NCI-H748 treated with DMSO at 0.1 percent for 48 hours (cell line): ENCODE measurements at places on chromosomes 6 and 20.

- DNase-seq, result peak; percentile 76
Observed at GRCh38 chr6:158213925-158214674, 46.0 kb downstream of the GTF2H5 start.

- no peak for DNase-seq
Observed at GRCh38 chr6:154606457-154606856, 96.0 kb upstream of the CNKSR3 start.

- no peak for DNase-seq
Observed at GRCh38 chr6:1940381-1940780, 305.0 kb downstream of the GMDS start.

DNA sequence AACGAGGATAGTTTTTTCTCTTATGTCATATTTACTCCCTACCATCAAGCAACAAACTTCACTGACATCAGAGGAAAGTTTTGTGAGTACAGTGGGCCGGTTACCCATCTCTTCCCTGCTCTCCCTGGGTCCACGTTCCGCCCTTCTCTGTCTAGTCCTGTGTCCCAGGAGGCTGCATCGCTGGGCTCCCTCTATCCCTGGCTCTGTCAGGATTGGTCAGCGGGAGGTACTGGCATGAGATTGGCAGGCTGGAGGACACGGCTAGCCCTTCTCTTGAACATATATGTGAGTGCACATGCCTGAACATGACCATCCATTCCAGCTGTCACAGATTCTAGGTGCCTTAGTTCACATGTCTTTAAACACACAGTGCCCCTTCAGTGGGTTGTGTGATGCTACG lies 30.3 kb upstream of the TMEM181 start:
- no peak for DNase-seq

DNA sequence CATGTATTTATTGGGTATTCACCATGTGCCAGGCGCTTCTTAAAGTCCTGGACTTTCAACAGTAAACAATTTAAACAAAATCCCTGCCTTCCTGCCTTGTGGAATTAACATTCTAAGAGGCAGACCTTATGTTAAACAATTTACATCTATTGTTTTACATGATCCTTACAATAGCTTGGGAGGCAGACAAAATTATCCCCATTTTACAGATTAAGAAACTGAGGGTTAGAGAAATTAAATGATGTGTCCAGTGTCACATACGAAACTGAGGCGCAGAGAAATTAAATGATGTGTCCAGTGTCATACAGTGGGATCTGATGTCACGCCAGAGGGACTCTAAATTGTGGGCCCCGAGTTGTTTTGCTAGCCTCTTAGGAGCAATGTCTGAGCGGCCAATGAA lies 105.5 kb downstream of the TIAM2 start:
- DNase-seq, result no peak

- no peak for DNase-seq
Observed at GRCh38 chr6:138382498-138383265, 5.0 kb downstream of the SMIM28 start.

GRCh38 chr6:50979171-50979525 lies 160.5 kb downstream of the TFAP2B start:
- peak; percentile 30 for DNase-seq

DNA sequence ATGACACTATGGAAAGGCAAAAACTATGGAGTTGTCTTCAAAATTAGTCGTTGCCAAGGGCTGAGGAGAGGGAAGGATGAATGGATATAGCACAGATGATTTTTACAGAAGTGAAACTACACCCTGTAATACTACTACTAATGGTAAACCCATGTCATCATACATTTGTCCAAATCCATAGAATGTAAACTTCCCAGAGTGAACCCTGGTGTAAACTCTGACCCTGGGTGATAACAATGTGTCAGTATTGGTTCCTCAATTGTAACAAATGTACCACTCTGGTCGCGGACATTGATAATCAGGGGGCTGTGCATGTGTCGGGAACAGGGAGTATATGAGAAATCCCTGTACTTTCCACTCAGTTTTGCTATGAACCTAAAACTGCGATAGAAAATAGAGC lies 72.2 kb downstream of the CNBD2 start:
- no peak for DNase-seq

- no peak for DNase-seq
Observed at GRCh38 chr6:4908062-4908461, 95.8 kb downstream of the RPP40 start.

GRCh38 chr20:1177680-1178079 lies 7.1 kb downstream of the TMEM74B start:
- DNase-seq, result no peak
